Brain microvascular endothelial cell (primary cell): ENCODE measurements at places on chromosomes 7 and 10.

DNA sequence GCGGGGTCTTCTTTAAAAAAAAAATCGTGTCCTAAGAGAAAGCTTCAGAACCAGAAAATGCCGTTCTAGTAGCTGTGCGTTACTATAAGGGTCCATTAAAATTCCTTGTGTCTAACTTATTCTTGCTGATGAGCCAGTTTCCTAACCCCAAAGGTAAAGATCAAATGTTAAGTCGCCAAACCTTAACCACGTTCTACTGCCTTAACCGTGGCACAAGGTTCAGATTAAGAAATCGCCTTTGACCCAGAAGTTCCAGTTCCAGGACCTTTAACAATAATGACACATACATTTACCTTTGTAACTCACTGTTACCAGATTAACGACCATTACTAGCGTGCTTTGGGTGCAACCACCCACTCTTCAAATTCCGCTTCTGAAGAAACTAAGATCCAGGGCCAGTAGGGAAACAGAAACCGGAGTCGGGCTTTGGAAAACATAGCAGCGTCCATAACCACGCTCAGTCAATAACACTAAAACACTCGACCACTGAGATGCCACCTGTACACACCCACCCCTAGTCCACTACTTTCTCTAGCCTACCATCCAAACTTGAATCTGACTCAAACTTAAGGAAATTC, 620 bp downstream of the BET1 start:
- no peak for DNase-seq

DNA sequence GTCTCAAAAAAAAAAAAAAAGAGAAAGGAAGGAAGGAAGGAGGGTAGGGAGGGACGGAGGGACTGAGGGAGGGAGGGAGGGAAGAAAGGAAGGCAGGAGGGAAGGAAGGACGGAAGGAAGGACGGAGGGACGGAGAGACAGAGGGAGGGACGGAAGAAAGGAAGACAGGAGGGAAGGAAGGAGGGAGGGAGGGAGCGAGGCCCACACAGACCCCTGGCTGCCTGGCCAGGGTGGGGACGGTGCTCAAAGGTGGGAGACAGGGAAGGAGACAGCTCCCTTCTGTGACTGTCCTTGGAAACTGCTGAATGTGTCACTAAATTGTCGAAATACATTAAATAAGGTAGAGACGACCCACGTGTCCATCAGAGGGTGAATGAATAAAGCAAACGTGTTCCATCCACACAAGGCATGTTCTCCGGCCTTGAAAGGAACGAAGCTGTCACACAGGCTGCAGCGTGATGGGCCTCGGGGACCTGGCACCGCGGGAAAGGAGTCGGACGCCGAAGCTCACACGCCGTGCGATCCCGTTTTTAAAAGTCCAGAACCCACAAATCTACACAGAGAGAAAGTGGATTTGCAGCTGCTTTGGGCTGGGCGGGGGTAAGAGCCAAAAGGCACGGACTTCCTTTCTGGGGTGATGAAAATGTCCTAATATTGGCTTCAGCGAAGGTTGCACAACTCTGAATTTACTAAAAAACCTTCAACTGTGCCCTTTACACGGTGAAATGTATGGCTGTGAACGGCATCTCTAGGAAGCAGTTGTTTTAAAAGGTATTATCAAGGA, 23.3 kb downstream of the ADAP1 start:
- no peak for DNase-seq

DNA sequence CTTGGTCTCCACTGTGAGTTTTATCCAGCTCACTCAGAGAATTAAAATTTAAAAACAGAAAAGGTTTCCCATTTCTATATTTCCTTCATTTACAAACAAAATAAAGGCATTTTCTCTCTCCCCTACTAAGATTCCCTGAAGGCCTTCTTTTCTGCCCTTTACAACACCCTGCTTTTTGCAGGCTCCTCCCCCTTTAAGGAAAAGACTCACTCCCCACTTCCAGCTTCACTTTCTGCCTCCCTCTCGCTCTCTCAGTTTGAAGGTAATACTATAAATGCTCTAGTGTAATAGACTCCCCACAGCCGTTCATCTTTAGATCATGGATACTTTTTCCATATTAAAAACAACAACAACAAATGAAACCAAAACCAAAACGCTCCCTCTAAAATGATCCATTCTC, 53.3 kb downstream of the CDHR3 start:
- no peak for DNase-seq

DNA sequence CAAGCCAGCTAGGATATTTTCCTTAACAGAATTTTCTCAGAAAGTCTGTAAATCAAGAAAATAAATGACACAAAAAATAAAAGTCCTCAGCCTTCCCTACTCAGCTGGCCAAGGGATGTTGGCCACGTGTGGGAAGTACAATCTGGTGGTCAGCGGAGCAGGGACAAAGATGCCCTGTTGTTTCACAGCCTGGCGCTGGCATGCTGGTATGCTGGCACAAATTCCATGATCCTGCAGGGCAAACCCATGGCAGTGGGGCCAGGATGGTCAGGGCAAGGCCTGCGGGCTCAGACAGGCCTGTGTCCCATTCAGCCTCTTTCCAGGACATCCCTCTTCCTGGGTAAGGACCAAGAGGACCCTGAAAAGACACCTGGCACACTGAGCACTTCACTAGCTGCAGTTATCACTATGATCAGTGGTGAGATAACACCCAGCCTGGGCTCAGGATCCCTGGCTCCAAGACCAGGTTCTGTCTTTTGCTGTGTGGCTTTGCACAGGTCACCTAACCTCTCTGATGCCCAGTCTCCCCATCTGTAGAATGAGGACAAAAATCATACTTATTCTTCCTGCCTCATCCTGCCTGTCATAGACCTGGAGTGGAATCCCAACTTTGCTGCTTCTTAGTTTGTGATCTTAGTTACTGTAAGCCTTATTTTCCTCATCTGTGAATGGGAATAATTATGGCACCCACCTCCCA, 10.8 kb upstream of the HSPA12A start:
- DNase-seq = no peak

GRCh38 chr7:151130741-151131157, 36.7 kb downstream of the GBX1 start:
- DNase-seq = no peak

DNA sequence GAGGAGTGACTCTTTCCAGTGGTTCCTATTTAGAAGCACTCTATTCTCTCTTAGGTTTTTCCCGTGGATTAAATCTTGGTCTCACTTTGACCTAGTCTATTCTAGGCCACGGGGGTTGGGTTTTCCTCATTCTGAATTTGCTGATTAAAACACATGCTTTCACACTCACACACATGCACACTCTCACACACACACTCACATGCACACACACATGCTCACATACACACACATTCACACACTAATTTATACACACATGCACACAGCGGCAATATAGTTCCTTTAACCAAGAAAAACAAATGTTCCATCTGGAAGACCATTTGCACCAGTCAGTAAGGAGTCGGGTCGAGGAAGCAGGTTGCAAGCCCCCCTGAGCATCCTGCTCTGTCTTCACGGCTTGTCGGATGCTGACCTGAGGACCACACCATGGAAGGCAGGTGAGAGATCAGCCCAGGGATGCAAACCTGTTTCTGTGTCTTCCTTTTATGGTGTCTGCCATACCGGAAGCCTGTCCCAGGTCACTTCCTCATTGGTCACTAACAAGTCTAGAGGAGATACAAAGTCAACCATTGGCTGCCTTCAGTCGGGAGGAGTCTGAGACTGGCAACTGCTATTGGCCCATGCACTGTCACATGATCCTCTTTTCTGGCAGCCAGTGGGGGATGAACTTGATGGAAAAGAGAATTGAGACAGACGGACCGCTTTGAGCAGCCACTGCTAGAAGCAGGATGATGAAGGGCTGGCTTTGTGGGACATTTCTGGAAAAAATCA, 330.8 kb downstream of the FGFR2 start:
- no peak for DNase-seq

DNA sequence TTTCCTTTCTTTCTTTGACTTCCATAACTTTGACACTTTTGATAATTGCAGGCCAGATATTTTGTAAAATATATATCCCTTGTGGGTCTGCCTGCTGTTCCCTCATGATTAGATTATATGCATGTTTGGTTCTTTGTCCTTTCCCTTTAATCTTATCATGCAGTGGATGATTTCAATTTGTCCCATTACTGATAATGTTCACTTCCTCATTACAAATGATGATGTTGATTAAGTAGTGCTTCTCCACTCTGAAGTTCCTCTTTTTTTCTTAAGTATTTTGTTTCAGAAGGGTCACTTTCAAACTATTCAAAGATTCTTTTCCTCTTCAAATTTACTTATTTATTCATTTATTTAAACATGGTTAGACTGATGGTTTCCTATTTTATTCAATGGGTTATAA, 898.1 kb downstream of the XPNPEP1 start:
- no peak for DNase-seq

GRCh38 chr7:48307041-48307714, 135.9 kb downstream of the ABCA13 start:
- DNase-seq = no peak

DNA sequence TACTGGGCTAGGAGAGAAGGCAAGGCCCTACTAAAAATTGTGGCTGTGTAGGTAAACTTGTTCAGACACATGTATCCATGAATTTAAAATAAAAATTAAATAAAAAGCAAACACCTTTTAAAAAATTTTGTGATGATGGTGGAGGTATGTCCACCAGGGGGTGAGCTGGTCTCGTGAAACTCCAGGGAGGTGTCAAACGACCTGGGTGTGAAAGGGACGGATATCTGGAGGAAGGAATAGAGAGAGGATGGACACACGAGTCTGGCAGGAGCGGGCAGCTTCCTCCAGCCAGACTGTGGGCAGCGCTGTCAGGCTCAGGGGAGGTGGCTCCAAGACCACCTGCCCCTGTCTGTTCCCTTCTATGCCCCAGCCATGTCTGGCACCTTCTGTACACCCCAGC, 34.8 kb upstream of the DMBT1 start:
- DNase-seq = no peak

DNA sequence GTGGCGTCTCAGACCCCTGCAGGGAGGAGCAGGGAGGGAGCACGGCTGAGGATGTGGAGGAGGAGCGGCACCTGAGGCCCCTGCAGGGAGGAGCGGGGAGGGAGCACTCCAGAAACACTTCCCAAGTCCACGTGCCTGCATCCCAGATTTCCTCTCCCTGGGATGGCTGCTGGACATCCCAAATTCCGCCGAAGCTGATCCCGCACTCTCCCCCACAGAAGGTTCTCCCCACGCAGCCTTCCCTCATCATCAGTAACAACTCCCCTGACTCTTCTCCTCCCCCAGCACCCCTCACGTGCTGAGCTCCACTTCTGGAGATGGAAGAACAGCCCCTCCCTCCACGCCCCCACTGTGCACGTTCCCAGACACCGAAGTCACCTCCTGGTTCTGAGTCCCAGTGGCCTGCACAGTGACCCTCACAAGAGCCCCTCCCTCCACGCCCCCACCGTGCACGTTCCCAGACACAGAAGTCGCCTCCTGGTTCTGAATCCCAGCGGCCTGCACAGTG, 17.8 kb upstream of the FOXL3 start:
- DNase-seq = no peak

DNA sequence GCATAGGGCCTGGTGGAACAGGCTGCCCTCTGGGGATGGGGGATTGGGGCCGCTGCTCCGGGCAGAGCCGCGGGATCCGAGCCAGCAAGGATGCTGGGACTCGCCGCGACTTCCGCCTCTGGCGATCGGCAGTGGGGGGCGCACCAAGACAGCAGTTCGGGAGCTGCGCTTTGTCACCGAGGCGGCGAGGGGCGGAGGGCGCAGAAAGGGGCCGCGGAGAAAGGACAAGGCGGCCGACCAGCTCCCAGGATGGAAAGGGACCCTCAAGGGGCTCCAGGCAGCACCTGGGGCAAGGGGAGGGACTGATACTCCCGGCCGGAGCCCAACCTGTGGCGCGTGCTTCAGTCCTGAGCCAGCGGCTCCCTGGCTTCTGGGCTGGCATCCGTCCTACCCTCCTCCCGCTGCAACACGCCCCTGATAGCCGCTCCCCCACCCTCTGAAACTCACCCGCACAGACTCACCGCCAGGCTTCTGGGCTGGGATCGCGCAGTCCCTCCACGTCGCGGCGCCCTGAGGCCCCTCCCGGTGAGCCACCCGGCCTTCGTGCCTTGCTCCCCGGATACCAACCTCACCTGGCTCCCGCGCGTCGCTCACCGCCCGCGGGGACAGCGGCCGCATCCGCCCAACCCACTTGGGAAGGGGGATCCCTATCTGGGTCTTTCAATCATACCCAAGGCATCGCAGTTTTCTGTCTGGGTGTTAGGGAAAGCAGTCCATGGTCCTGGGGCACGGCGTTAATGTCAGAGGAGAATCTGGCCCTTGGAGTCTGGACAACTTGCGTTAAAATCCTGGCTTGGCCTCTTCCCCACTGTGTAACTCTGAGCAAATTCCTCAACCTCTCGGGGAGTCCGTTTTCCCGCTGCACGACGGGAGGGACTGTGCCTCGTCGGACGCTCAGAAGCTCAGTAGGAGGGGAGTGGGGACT, 7.0 kb upstream of the EVX1 start:
- DNase-seq = peak; percentile 11

GRCh38 chr7:15651693-15652092, 34.8 kb downstream of the MEOX2 start:
- no peak for DNase-seq

GRCh38 chr7:27923642-27923980, 183.6 kb downstream of the TAX1BP1 start:
- no peak for DNase-seq

GRCh38 chr10:80465839-80466590, 11.9 kb downstream of the TSPAN14 start:
- DNase-seq = no peak

- DNase-seq = no peak
Observed at GRCh38 chr7:26471306-26472075, 179.8 kb downstream of the SNX10 start.

DNA sequence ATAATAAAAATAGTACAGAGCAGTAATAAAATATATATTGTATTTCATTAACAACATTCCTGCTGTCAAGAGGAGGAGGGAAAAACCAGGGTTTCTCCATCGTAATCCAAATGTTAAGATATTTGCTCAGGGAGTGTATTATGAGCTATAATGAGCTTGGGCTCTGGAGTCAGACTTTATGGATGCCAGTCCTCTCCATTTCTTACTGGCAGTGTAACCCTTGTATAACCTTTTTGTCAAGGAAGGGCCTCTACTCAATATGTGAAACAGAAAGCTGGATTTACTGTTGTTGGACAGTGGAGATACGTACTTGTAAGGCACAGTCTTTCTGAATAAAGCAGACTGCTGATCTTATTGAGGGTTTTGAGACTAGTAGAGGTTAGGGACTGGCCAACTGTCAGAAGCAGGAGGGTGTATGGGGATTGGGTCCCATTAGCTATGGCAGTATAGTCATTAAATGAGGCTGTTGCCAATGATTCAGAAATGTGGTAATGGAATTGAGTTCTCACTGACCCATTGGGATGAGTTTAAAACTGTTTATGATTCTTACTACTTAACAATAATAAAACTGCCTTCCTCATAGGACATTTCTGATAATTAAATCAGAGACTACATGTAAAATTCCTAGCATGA, 56.5 kb downstream of the ZNF277 start:
- DNase-seq = no peak

- DNase-seq = no peak
Observed at GRCh38 chr10:70836319-70836718, 20.6 kb downstream of the SGPL1 start.

DNA sequence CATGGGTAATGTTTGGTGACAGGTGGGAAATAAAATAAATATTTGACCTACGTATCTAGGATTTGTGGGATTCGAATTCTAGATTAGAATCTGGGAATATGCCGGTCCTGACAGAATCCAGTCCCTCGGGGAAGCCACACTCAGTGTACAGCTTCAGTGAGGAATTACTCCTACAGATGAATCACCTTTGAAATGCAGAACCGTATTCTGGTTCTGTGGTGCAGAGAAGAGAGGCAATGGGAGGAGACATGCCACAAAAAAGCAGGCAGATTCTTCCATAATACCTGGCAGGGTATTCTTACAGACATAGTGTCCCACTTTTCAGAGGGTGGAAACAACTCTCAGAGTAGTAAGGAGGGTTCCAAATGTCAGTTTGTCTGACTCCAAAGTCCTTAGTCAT, 286.9 kb downstream of the SORCS1 start:
- DNase-seq = no peak
